Tongue (tissue), 3 donors: ENCODE measurements at places on chromosomes 5 and 9. TPM values are rescaled to one million over a fixed set of nuclear protein-coding genes. Genes with fewer than 3 reads are reported as not detected.

The ARHGEF39 gene
- total RNA-seq = 1.0 TPM

The C9orf78 gene
- total RNA-seq = 37.2 TPM

The PDCD1LG2 gene
- total RNA-seq = 1.6 TPM

The MYMK gene
- total RNA-seq = 18.3 TPM

The ADAMTSL2 gene
- total RNA-seq = 4.3 TPM

The SCGB3A2 gene
- total RNA-seq = 5.8 TPM

The GPR151 gene
- total RNA-seq = not detected

The STING1 gene
- total RNA-seq = 38.9 TPM

The PLPPR1 gene
- 0.92 TPM for total RNA-seq

The FCHO2 gene
- total RNA-seq = 27.2 TPM

The AMBP gene
- total RNA-seq = not detected

The TAS2R1 gene
- not detected for total RNA-seq

The DNAH5 gene
- total RNA-seq = 0.92 TPM

The PAX5 gene
- 0.62 TPM for total RNA-seq

The CER1 gene
- total RNA-seq = not detected

The PCDHA2 gene
- 0.72 TPM for total RNA-seq

The SAXO1 gene
- under 0.01 TPM for total RNA-seq

The RNF180 gene
- total RNA-seq = 7.3 TPM

The DOCK2 gene
- total RNA-seq = 11.5 TPM

The TAF11L5 gene
- not detected for total RNA-seq

The PCDHB9 gene
- total RNA-seq = 1.7 TPM

The TOR1B gene
- 24.4 TPM for total RNA-seq

The PCDHGA10 gene
- 6.1 TPM for total RNA-seq

The ENHO gene
- 4.4 TPM for total RNA-seq
